ENCODE measurements at places on chromosomes 5 and 9.

GRCh38 chr9:36659500-36659899 is 86.8 kb downstream of the MELK start:
- DNase-seq: no peak

DNA sequence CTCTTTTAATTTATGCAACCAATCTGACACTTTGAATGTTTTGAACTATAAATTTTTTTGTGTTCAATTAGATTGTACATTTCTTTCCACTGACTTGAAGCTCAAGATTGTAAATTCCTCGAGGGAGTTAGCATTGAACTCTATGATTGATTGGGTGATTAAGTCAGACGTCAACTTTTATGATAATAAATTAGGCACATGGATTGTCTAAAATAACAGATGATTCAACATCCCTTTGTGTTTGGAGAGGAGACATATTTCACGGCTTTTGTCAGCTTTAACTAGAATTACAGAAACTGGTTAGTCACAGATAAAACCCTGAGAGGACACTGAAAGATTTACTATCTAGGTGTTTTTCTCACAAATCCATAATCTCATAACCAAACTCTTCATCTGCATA is 32.7 kb upstream of the TXNDC8 start:
- DNase-seq: no peak

DNA sequence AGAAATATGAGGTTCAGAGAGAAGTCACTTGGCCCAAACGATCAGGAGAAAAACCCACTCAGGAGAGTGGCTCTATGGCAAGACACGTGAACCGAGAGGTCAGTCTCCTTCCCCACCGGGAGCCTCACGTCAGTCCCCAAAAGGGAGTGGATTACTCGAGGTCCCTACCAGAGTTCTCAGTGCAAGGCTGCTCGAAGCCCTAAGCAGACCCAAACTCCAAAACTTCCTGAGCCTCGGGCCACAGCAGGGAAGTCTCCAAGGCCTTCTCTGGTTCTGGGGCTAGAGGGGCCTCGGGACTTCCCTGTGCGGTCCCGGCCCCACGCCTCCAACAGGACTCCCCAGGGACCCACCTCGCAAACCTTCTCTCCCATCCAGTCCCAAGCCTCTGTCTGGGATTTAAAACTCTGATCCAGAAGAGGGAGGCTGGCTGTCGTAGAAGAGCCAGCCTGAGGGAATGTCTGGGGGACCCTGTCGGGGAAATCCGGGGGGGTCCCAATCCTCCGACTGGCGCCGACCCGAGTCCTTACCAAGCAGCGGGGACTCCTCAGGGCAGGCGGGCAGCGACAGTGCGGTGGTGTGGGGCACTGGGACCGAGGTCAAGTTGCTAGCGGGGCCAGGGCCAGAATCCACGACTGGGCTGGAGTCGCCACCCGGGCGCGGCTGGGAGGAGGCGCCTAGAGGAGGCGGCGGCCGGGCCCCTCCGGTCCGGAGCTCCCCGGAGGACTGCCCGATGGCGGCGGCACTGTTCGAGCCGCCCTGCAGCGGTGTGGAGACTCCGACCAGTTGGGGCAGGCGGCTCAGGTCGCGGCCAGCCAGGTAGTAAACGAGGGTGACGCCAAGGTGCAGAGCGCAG is 679 bp downstream of the B4GALT1 start:
- no peak for DNase-seq

GRCh38 chr5:31119938-31120641 is 73.4 kb upstream of the CDH6 start:
- no peak for DNase-seq

DNA sequence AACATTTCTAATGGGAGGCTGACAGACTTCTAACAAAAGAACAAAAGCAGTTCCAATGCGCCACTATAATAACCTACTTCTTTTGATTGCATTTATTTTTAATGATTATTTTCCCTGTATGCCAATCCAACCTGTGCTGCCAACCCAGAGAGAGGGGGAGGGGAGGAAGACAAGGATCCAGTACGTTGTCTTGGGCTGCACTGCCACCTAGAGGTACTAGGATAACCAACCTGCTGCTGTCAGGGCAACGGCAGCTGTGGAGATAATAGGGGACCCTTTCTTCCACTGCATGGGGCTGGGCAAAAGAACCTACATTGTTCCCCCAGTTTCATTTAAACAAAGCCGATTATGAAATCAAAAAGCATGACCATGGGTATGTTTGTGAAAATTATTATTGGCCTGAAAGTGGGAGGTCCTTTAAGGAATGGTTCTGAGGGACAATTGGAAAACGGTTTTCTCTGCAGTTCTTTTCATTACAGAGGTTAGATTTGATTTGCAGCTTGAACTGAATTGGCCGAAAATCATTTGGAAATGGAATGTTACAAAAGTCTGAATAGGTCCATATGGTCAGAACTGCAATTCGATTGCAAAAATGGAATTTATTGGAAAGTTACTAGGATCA is 101.3 kb downstream of the RASEF start:
- no peak for DNase-seq

DNA sequence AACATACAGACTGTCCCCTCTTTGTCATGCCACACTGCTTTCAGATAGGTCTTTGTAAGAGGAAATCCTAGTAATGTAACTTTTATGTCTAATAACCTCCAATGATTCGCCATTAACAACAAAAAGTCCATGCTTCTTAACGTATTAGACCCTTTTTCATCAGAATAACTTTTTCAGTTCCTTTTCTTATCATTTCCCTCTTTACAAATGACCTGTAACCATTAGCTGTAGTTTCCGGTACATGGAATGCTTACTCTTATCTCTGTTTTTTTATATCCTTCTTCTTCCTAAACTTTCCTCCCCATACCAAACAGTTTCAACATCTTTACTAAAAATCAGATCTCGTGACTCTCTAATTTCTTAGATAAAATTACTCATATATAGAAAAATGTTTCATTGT is 268.9 kb upstream of the TYRP1 start:
- DNase-seq: no peak

DNA sequence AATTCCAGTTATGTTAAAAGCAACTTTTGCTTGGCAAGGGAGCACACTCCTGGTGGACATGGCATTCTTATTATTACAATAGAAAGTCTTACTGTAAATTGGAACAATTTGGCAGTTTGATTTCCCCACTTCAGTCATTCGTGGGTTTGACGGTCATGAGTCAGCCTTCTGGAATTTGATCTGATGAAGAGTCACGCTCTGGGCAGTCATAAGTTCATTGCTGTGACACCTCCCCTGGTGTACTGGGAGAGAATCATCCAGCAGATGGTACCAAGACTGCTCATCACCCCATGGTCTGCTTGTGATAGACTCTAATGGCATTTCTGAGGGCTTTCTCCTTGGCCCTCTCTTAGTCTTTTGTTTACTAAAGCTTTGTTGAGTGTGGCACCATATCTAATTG is 53.8 kb downstream of the GLRA1 start:
- no peak for DNase-seq

- DNase-seq: no peak
These were observed 257.7 kb downstream of the IRX1 start for GRCh38 chr5:3853362-3853761.

DNA sequence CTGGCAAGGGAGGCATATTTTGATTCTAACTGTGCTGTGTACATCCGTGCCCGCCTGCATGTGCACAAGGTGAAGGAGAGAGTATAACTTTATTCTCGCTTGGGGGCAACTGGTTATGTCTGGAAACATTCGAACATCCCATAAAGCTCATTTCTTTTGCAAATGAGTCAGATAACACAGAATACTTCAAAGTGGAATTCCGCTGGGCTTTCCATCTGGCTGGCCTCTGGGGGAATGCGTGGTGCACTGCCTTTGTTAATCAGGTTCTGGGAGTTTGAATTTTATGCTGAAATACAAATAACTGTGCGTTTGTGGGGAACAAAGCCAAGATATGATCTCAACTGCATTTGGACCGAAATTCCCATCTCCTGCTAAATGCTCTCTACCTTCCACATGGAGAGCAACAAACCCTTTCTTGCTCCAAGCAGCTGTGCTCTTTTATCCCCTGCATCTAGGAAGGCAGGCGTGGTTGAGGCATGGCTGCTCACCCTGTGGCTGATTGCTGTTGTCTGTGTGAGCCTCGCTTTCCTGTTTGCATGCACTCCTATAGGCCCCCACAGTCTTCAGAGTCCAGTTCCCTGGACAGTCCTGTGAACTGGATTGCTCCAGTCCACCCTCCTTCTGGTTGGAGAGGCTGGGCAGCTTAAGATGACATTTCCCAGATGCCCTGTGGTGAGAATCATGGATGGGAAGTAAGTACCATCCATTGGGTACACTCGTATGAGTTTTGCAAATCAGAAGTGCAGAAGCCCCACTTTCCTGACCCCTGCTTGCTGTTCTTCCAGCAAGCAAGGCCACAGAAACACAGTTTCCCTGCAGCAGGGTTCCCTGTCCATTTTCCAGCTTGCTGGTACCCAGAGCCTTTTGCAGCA is 82.9 kb upstream of the ALDH1B1 start:
- peak; percentile 35 for DNase-seq

DNA sequence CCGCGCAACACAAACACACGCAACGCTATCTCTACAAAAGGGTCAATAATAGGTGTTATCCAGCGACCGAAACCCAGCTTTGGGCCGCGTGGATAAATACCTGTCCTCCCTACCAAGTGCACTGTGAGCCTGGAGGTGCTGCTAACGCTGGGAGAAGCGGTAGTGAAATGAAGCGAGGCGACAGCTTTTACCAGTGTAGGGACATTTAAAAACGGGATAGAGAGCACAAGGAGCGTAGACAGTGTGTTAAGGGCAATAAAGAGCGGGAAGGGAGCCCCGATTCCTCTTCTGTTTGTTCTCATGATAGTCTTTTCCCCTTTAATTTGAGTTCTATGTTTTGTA is 421 bp upstream of the DEPDC1B start:
- DNase-seq: no peak

GRCh38 chr9:4936277-4936676 is 48.8 kb upstream of the JAK2 start:
- no peak for DNase-seq

DNA sequence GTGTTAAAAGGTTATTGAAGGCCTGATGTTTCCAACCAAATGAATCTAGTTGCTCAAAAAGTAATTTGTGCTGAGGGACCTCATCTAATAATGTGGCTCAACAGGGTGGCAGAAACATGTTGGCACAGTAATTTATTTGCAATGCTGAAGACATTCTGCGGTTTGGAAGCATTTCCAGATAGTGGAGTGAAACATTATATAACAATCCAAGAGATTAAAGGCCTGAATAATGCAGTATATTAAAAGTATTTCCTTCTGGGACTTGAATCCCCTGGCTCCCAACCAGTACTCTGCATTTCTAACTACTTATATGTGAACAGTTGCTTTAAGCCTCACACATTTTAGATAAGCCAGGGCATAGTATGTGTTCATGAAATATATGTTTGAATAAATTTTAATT is 25.9 kb upstream of the ALDH1A1 start:
- DNase-seq: no peak

GRCh38 chr5:21783074-21783679 is 1070.0 kb downstream of the CDH12 start:
- no peak for DNase-seq

GRCh38 chr9:131601683-131602181 is 56.4 kb downstream of the PRRT1B start:
- no peak for DNase-seq

DNA sequence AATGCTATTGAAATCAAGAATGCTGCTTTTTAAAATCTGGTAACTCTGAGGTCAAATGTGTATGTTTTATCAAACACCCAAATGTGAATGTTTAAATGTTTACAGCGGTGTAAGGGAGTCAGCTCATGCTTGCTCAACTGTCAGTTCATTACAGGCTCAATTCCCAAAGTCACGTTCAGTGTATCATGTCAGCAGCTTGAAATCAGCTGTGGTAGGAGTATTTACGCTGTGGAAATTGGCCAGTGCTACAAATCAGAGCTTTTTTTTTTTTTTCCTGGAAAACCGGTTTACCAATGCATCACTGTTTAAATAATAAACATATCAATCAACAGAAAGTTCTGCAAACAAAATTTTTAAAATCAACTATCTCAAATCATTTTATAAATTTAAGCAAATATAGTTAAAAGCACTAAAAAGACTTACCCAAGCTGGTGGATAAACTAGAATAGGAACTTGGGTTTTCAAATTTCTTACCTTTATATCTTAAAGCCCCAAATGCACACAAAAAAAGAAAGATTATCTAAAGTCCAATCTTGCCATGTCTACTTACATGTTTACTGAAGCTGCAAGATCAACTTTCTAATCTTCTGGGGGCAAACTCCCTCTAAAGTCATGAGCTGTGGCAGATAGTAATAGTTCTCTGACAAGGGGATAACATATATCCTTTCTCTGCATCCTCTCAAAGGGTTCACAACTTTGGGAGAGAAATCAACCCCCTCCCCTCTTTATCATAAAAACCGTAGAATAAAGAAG is 57.6 kb upstream of the GRAMD2B start:
- no peak for DNase-seq

DNA sequence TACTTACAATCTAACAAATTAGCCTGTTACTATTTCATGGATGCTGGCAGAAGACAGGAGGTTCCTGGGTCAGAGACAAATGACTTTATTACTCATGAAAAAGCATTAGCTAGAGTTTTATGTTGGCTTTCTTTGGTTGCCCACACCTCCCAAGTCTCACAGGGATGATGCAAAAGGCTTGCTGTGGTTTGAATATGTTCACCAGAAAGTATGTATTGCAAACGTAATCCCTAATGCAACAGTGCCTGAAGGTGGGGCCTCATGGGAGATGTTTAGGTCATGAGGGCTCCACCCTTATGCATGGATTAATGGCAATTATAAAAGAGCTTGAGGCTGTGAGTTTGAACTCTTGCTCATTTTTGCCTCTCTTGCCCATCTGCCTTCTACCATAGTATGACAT is 28.5 kb downstream of the DPYSL3 start:
- no peak for DNase-seq

- DNase-seq: no peak
These were observed 1782.4 kb upstream of the WWC1 start for GRCh38 chr5:166509085-166509484.

- no peak for DNase-seq
These were observed 153.5 kb upstream of the OR13F1 start for GRCh38 chr9:104350541-104350940.

GRCh38 chr9:32136700-32137339 is 247.6 kb upstream of the ACO1 start:
- no peak for DNase-seq

- DNase-seq: no peak
These were observed 89.4 kb downstream of the MTX3 start for GRCh38 chr5:79901631-79902030.

Data from DMS 273 treated with DMSO at 0.1 percent for 48 hours (cell line).